ENCODE measurements at places on chromosomes 7 and 10. TPM values are rescaled to one million over a fixed set of nuclear protein-coding genes. Genes with fewer than 3 reads are reported as not detected.

DNA sequence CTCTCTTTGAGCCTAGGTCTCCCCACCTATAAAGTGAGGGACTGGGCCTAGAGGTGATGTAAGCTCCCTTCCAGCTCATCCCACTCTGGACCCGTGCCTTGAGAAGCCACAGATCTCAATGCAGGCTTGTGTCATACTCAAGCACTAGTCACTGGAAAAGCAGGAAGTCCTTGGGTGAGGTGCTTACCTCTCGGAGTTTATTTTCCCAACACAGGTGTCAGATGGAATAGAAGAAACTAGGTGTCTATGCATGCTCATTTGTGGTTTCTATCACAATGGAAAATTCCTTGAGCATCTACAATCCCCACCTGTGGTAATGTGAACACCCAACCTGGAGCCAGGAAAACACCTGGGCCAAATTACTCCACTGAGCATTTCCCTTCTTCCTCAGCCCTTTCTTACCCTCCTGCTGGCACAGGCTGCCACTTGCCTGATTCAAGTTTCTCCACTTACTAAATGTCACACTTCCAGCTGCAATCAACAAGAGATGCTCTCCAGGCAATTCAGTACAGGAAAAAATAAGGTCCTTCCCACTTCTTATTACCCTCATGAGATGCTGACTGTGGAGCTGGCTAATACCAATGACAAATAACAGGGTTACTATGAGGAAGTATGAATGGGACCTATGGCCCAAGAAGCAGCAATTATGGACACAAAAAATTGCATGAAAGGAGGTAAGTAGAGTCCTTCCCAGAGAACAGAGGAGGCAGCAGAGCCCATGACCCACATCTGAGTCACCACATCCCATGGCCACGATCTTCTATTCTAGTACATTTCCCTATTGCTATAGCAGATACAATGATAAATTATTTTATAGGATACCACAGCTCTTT lies 13.1 kb downstream of the LSM5 start:
- no peak overlapping the region for H3K4me3 ChIP-seq
- H3K27me3 ChIP-seq: no peaks in the 10 kb centered on the region
- no peak overlapping the region for H3K27ac ChIP-seq
- H3K36me3 ChIP-seq: no peaks in the 10 kb centered on the region
- DNase-seq: no peak
- H3K4me1 ChIP-seq: no peaks in the 10 kb centered on the region

GRCh38 chr10:96448021-96448457 lies 65.7 kb downstream of the TLL2 start:
- DNase-seq: no peak
- no peaks in the 10 kb centered on the region for H3K4me1 ChIP-seq
- H3K27me3 ChIP-seq: no peaks in the 10 kb centered on the region
- no peak overlapping the region for H3K4me3 ChIP-seq
- H3K27ac ChIP-seq: no peak overlapping the region

DNA sequence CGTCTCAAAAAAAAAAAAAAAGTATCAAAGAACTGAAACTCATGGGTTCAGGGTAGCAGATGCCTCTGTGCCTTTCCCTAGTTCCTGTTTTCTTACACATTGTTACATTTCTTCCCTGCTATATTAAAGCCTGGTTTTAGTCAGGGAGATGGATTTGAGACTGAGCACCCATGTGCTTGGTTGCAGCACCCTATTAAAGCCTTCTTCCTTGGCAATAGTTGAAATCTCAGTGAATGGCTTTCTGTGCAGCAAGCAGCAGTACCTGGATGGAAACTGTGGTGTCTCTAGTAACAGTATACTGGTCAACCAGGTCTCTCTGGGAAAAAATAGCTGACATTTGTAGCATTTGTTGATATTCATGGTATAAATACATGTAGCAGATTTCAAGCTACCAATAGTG lies 331.1 kb downstream of the ANKRD30A start:
- no peak overlapping the region for H3K4me3 ChIP-seq
- no peaks in the 10 kb centered on the region for H3K4me1 ChIP-seq
- H3K36me3 ChIP-seq: no peaks in the 10 kb centered on the region
- DNase-seq: no peak
- H3K27ac ChIP-seq: no peak overlapping the region

DNA sequence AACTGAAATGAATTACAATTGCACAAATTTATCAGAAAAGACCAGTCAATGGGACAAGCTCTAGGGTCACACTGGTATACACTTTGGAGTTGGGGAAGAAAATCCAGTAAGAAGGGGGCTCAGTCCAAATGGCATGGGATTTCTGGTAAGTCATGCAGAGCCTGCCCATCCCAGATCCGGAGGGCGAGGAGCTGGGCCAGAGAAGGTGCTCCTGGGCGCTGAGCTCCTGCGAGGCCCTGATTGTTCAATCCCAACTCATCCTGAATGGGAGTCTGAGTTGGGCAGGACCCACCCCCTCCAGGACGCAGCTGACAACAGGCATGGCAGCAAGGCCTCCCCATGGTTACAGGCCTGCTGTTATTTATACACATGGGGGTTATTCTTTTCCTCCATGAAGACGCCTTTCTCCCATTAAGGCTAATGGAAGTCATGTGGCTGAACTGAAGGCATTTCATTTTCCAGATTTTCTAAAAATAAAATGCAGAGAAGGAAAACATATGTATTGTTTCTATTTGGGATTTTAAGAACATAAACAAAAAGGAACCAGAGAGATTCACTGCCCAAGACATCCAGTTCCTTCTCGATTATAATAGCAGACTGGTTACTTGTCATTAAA lies 91.1 kb upstream of the ADAM12 start:
- H3K36me3 ChIP-seq: no peaks in the 10 kb centered on the region
- H3K4me3 ChIP-seq: no peak overlapping the region
- H3K27me3 ChIP-seq: no peaks in the 10 kb centered on the region
- no peak for DNase-seq
- no peaks in the 10 kb centered on the region for H3K4me1 ChIP-seq

GRCh38 chr10:17162828-17163227 lies 33.2 kb upstream of the CUBN start:
- H3K4me1 ChIP-seq: no peaks in the 10 kb centered on the region
- H3K27ac ChIP-seq: no peak overlapping the region
- no peak for DNase-seq
- H3K27me3 ChIP-seq: no peaks in the 10 kb centered on the region

DNA sequence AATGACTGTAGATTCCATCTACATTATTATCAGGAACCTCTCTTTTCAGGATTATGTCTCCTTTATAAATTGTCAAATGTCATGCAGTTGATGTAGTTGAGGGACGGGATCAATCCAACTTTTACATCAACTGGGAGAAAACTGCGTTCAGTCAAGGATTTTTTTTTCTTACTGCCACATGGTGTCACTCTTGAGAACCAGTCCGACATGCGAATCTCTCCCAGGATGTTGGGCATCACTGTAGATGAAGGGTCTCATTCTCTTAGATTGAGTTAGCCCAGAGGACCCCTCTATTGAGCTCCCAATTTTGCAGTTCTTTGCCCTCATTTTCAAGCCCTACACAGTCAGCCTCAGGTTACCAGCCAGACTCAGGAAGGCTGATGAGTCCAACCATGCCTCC lies 120.3 kb upstream of the PTPRZ1 start:
- DNase-seq: no peak
- no peaks in the 10 kb centered on the region for H3K36me3 ChIP-seq
- no peak overlapping the region for H3K4me3 ChIP-seq
- H3K4me1 ChIP-seq: no peaks in the 10 kb centered on the region
- H3K27ac ChIP-seq: no peak overlapping the region

- no peaks in the 10 kb centered on the region for H3K36me3 ChIP-seq
- no peaks in the 10 kb centered on the region for H3K27me3 ChIP-seq
- DNase-seq: no peak
- no peaks in the 10 kb centered on the region for H3K4me1 ChIP-seq
Measured at GRCh38 chr10:59206204-59206720, 29.8 kb downstream of the PHYHIPL start.

GRCh38 chr7:143205560-143206293 lies 16.1 kb upstream of the TAS2R40 start:
- no peak overlapping the region for H3K4me3 ChIP-seq
- peaks cover 16% of the 10 kb centered on the region for H3K4me1 ChIP-seq
- no peaks in the 10 kb centered on the region for H3K27me3 ChIP-seq
- H3K27ac ChIP-seq: no peak overlapping the region
- peak; percentile 28 for DNase-seq

DNA sequence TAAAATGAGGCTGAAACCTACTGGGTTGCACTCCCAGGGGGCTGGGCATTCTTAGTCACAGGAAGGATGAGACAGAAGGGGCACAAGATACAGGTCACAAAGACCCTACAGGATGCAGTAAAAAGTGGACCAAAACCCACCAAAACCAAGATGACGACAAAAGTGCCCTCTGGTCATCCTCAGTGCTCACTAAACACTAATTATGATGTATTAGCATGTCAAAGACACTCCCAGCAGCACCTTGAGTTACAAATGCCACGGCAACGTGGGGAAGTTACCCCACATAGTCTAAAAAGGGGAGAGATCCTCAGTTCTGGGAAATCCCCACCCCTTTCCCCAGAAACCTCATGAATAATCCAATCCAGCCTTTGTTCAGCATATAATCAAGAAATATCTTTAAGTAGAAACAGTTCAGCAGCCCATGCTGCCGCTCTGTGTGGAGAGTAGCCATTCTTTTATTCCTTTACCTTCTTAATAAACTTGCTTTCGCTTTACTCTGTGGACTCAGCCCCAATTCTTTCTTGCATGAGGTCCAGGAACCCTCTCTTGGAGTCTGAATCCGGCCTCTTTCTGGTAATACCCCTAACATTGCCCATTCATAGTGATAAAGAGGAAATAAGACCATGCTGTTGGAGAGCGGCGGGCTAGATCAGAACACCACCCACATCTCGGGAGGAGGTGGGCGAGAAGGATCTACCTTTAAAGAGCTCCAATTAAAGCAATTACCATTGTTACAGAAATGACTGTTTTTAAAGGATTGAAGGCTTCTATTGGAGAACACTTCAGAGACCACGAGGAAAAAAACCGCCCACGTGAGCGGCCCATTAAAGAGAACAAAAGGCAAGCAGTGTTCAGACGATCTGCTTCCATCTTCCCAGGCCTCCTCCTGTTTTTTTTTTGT lies 170.9 kb downstream of the USP6NL start:
- no peaks in the 10 kb centered on the region for H3K36me3 ChIP-seq
- no peaks in the 10 kb centered on the region for H3K27me3 ChIP-seq
- no peak overlapping the region for H3K4me3 ChIP-seq
- H3K4me1 ChIP-seq: peaks cover 5% of the 10 kb centered on the region
- no peak overlapping the region for H3K27ac ChIP-seq

- no peaks in the 10 kb centered on the region for H3K36me3 ChIP-seq
- no peak overlapping the region for H3K27ac ChIP-seq
- no peak overlapping the region for H3K4me3 ChIP-seq
- no peaks in the 10 kb centered on the region for H3K27me3 ChIP-seq
- no peak for DNase-seq
- no peaks in the 10 kb centered on the region for H3K4me1 ChIP-seq
Measured at GRCh38 chr7:42611289-42611928, 300.5 kb downstream of the C7orf25 start.

GRCh38 chr10:30562787-30563186 lies 66.8 kb downstream of the LYZL2 start:
- H3K27me3 ChIP-seq: no peaks in the 10 kb centered on the region

DNA sequence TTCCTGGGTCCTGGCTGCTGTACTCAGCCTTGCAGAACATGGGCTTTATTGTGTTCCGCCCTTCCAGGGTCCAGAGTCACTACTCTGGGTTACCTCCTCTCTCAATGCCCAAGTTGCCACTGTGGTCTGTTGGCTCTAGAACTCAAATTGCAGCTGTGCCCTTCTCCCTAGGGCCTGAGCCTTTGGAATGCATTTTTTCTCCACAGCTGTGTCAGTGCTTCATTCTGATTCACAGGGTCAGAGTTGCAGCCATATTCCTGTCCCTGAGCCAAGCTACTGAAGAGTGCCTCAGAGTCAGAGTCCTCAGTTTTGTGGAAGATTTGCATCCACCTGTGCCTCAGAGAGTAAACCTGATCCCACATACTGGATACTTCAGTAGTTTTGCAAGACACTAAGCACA lies 167.5 kb downstream of the ITGB1 start:
- no peaks in the 10 kb centered on the region for H3K4me1 ChIP-seq
- no peaks in the 10 kb centered on the region for H3K36me3 ChIP-seq
- no peak overlapping the region for H3K4me3 ChIP-seq
- H3K27ac ChIP-seq: no peak overlapping the region
- H3K27me3 ChIP-seq: no peaks in the 10 kb centered on the region

- DNase-seq: no peak
- H3K27ac ChIP-seq: no peak overlapping the region
- no peaks in the 10 kb centered on the region for H3K36me3 ChIP-seq
- no peaks in the 10 kb centered on the region for H3K27me3 ChIP-seq
- H3K4me1 ChIP-seq: no peaks in the 10 kb centered on the region
Measured at GRCh38 chr7:123314886-123315285, 115.1 kb upstream of the SLC13A1 start.

GRCh38 chr7:44284881-44285541 lies 40.4 kb downstream of the CAMK2B start:
- H3K27me3 ChIP-seq: no peaks in the 10 kb centered on the region
- no peak overlapping the region for H3K27ac ChIP-seq
- no peaks in the 10 kb centered on the region for H3K4me1 ChIP-seq
- H3K4me3 ChIP-seq: no peak overlapping the region
- no peak for DNase-seq
- no peaks in the 10 kb centered on the region for H3K36me3 ChIP-seq

- DNase-seq: no peak
- H3K27me3 ChIP-seq: no peaks in the 10 kb centered on the region
- no peak overlapping the region for H3K4me3 ChIP-seq
Measured at GRCh38 chr10:89940076-89940475, 238.7 kb downstream of the KIF20B start.

DNA sequence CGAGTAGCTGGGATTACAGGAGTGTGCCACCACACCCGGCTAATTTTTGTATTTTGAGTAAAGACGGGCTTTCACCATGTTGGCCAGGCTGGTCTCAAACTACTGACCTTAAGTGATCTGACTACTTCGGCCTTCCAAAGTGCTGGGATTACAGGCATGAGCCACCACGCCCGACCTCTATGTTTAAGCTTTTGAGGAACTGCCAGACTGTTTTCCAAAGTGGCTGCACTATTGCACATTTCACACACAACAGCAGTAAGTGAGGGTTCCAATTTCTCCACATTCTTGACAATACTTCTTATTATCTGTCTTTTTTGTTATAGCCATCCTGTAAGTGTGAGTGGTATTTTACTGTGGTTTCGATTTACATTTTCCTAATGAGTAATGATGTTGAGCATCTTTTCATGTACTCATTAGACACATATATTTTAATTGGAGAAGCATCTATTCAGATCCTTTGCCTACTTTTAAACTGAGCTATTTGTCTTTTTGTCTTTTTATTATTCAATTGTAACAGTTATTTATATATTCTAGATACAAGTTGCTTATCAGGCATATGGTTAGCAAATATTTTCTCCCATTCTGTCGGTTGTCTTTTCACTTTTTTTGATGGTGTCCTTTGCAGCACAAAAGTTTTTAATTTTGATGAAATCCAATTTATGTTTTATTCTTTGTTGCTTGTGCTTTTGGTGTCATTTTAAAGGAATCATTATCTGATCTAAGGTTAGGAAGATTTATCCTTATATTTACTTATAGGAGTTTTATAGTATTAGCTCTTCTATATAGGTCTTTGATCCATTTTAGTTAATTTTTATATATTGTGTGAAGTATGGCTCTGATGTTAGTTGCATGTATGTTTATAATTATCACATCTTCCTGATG lies 12.8 kb upstream of the IRF5 start:
- H3K4me3 ChIP-seq: no peak overlapping the region
- no peaks in the 10 kb centered on the region for H3K27me3 ChIP-seq
- no peaks in the 10 kb centered on the region for H3K4me1 ChIP-seq
- DNase-seq: no peak
- H3K36me3 ChIP-seq: no peaks in the 10 kb centered on the region

Gene NRG3
- total RNA-seq: not detected

Gene CPEB3
- 2.1 TPM for total RNA-seq

Gene ICA1
- 0.33 TPM for total RNA-seq

Gene PRSS1
- total RNA-seq: not detected

Gene WDFY4
- 0.35 TPM for total RNA-seq

Gene RELN
- not detected for total RNA-seq

Gene AGAP3
- 39.9 TPM for total RNA-seq

Gene PITX3
- total RNA-seq: not detected
